Activated CD4-positive, alpha-beta memory T cell treated with anti-CD3 and anti-CD28 coated beads, Interleukin-2, amount 10 ng/mL, durations not matched to agents 7 days and 5 days (primary cell): ENCODE measurements at places on chromosomes 1 and 21. TPM values are rescaled to one million over a fixed set of nuclear protein-coding genes. Genes with fewer than 3 reads are reported as not detected.

GRCh38 chr1:44326024-44326701 is 28.9 kb downstream of the ERI3 start:
- H3K4me1 ChIP-seq: no peaks in the 10 kb centered on the region
- no peaks in the 10 kb centered on the region for H3K27me3 ChIP-seq
- no peak overlapping the region for H3K27ac ChIP-seq
- H3K4me3 ChIP-seq: no peak overlapping the region
- no peak for DNase-seq
- no peaks in the 10 kb centered on the region for H3K36me3 ChIP-seq

- H3K36me3 ChIP-seq: no peaks in the 10 kb centered on the region
- H3K27ac ChIP-seq: no peak overlapping the region
- H3K4me3 ChIP-seq: no peak overlapping the region
- H3K4me1 ChIP-seq: no peaks in the 10 kb centered on the region
- no peaks in the 10 kb centered on the region for H3K27me3 ChIP-seq
- no peak for DNase-seq
Measured at GRCh38 chr21:30209601-30210000, 6.3 kb downstream of the CLDN8 start.

CRYAA gene
- total RNA-seq: not detected

FCRLA gene
- not detected for total RNA-seq
